HT-29 (cell line): ENCODE measurements at places on chromosomes 3 and 15. TPM values are rescaled to one million over a fixed set of nuclear protein-coding genes. Genes with fewer than 3 reads are reported as not detected.

DNA sequence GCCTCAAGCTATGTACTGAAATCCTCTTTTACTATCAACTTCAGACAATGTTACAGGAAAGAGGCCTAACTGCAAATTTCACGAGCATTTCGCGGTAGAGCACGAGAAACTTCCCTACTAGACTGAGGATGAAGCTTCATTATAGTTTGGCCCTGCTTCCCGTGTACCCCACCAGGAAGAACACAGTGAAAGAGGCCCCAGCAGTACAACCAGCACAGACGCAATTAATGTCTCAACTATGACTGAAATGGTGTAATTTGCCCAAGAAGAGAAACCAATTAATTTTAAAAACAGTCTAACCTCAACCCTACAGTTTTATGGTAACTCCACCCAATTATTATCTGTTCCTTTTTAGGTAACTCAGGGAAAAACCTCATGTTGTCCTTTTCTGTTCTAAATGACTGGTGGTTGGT, 12.1 kb downstream of the CHSY1 start:
- DNase-seq = no peak

Gene SEMA6D
- not detected in 2 replicates for total RNA-seq

Gene GREM1
- not detected in 2 replicates for total RNA-seq

GRCh38 chr3:178485756-178486155, 50.5 kb upstream of the KCNMB2 start:
- DNase-seq = no peak

Gene BNC1
- total RNA-seq = not detected in 2 replicates

Gene UBL7
- 45.1 and 57.1 TPM in 2 replicates for total RNA-seq

DNA sequence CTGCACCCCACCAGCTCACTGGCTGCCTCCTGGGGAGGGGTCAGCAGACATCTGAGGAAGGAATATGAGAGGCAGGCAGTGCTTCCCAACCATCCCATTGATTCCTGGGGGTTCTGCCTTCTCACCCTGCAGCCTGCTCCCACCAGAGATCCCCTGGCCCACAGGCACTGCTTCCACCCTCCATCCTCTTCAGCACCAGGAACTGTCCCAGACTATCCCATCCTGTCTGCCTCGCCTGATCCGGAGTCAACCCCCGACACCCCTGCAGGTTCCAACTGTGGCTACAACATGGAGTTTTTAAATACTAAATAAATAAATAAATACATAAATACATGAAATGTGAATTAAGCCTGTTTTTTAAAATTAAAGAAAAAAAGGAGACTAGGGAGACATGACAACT, 43.6 kb downstream of the CACNA2D2 start:
- no peak for DNase-seq

Gene ZNF621
- total RNA-seq = 5.7 and 5.9 TPM in 2 replicates

Gene THSD4
- total RNA-seq = 19.5 and 31.9 TPM in 2 replicates

DNA sequence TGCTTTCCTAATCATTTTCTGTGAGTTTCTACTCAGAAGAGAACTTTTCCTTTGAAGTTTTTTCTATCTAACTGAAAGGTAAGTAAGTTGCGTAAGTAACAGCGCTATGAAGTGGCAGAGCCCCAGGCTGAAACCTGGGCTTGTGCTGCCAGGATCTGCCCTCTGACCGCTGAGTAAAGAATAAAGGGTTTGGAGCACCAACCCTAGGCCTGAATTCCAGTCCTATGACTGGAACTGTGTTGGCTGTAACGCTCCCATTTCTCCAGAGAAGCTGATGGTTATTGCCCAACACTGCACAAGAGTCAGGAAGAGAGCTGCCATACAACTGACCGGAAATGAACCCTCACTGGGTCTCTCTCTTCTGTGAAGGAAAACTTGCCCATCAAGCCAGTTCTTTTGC, 87.0 kb downstream of the FOXB1 start:
- peak; percentile 61 for DNase-seq

- DNase-seq = no peak
Observed at GRCh38 chr3:146796078-146796477, 190.9 kb upstream of the PLSCR5 start.

GRCh38 chr15:67820992-67821783, 4.1 kb upstream of the SKOR1 start:
- DNase-seq = no peak

DNA sequence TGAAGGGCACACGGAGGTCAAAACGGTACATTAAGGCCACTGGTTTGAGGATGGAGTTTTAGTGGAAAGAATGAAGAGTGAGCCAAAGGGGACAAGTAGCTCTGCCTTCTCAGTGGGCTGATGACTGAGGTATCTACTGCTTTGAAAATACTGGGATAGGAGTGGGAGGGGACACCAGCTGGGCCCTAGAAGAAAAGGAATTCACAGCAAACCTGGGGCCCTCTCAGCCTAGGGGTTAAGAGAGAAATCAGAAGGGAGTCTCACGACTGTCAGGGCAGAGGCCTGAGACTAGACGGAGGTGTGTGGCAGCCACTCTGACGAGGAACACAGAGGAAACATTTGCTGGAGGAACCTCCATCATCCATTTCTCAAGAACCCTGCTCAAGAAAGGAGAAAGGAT, 75.1 kb downstream of the TNIK start:
- DNase-seq = no peak

- DNase-seq = no peak
Observed at GRCh38 chr3:65284546-65284945, 596.7 kb upstream of the ADAMTS9 start.

DNA sequence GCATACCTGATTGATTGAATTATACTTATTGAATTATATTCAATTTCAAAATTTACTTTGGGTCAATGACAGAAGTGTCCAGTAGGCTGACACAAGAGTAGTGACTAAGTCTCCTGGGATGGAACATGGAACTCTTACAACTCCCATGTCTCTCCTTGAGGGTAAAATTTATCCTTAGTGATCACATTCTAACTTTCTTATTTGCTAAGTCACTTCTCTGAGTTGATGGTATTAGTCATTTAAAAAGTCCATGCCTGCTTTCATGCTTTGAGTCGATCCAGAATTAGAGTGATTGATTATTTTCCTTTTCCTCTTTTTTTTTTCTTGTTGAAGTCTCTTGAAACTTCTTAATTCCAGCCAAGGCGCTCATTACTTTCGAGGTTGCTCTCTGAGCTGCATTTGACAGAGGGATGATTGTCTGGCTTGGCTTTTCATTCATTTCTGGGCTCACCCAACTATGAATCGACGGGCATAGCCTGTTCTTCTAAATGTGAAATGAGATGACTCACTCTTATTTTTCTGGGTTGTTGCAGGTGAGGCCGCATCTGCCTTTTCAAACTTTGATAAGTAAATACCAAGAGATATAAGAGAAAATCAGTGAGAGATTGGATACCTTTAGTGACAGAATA, 34.9 kb downstream of the LRRC3B start:
- no peak for DNase-seq

Gene ETFA
- 154 and 157 TPM in 2 replicates for total RNA-seq

DNA sequence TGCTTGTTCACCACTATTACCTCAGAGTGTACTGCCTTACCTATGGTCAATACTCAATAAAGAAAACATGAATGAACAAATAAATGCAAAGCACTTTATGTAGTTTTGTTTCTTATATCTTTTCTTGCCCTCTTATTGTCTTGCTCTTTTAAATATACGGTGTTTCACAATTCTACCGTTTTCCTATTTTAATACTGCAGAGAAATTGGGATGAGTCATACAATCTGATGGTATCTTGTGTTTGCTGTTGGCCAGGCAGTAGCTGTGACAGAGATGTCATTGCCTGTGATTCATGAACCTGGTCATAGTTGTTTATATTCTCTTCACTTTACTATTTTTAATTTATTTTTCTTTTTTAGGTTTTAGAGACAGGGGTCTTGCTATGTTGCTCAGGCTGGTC, 48.3 kb downstream of the SERP1 start:
- DNase-seq = peak; percentile 58

GRCh38 chr3:186381424-186382216, 19.6 kb upstream of the DGKG start:
- DNase-seq = peak; percentile 43

DNA sequence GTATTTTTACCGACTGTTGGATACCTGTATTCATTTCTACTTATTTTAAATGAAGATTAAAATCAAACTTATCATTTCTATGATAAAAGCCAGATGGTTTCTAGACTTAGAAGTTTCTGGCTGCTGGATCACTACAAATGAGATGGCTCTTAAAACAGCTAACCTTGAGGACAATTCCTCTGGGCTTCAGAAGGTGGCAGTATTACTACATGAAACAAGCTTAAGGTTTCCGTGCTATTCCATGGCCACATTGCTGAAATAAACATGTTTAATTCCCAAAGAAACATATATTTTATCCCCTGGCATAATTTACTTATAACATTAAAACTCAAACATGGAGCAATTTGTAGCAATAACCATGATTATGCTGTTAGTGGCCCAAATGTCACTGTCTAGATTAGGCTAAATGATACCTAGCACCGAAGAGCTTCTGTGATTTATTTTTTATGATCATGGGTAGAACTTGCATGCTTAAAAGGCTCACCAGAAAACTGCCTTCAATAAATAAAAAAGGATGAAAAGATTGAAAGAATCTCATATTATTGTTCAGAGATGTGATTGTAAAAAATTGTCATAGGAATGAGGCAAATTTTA, 204.0 kb upstream of the NANOGP8 start:
- DNase-seq = peak; percentile 78

GRCh38 chr3:178558637-178559036, 22.4 kb downstream of the KCNMB2 start:
- no peak for DNase-seq

GRCh38 chr3:65330072-65330471, 642.3 kb upstream of the ADAMTS9 start:
- no peak for DNase-seq

Gene HYAL3
- 8.3 and 12.7 TPM in 2 replicates for total RNA-seq

DNA sequence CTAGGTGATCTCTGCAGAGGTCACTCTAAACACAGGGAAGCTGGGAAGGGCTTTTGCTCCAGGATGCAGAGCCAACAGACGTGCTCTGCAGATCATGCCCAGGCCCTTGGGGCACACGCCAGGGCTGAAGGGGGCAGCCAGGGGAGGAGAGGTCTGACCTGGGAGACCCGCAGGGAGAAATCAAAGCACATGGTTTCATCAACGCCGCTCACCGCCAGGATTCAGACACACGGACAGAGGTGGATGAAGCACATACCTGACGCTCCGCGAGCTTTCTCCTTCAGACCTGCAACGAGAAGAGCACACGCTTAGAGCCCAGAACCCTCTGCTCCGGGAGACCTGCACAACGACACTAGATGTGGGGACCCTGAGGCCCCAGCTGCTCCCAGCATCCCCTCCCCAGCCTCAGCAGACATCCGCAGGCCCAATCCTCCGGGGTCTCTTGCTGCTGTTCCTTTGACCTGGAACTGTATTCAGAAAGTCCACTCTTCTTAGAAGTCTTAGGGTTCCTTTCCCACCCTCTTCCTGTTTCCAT, 90.7 kb upstream of the IQSEC1 start:
- no peak for DNase-seq

DNA sequence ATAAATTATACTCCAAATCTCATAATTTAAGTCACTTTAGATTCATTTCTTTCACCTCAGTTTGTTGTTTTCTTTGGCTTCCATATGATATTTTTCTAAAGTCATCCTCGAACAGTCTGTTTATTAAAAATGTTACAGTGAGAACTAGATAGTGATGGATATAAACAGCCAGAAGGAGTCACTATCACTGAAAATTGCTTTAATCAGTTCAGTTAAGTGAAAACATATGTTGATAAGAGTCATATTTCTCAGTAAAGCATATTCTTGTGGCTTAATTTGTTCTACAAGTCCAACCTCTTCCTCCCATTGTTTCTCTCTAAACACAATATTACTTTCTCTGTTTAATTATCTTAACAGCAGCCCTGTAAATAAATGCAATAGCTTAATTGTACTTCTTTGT, 427.5 kb upstream of the ALCAM start:
- DNase-seq = no peak

DNA sequence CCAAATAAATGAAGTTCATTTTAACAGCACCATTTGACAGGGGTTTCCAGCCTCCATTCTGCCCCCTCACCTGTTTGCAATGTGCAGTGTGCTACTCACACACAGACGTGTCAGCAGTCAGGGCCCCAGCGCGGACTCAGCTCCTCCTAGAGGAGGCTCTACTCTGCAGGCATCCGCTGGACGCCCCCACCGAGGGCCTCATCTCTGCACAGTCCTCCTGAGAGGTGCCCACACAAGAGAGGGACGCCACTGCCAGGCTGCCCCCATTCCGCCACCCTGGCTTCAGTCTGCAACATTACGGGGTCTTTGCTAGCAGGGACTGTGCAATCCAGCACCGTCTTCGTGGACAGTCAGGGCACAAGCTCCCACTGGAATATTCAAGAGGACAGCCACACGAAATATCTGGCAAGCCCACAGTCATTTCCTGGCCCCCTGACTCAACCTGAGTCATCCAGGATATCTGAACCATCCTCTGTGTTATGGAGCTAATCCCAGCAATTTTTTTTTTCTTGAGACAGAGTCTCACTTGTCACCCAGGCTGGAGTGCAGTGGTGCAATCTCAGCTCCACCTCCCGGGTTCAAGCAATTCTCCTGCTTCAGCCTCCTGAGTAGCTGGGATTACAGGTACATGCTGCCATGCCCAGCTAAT, 255.0 kb downstream of the OCA2 start:
- no peak for DNase-seq

DNA sequence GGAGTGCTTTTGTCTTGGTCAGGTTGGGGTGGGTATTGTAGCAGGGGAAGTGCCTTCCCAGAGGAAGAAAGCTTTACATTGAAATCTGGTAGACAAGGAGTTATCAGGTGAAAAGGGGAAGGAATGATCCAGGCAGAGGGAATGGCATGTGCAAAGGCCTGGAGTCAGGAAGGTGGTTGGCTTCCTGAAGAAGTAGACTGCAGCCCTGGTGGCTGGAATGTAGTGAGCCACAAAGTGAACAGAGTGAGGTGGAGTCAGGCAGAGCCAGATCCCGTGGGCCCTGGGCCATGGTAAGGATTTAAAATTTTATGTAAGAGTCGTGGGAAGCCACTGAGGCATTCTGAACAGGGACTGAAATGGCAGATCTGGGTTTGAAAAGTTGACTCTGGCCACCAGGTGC, 58.3 kb downstream of the RAB11A start:
- DNase-seq = peak; percentile 28

Gene DUSP7
- total RNA-seq = 15.7 and 18.5 TPM in 2 replicates

GRCh38 chr3:10351013-10351735, 30.3 kb upstream of the SEC13 start:
- peak; percentile 2 for DNase-seq

Gene VPS13C
- 7.7 and 12.7 TPM in 2 replicates for total RNA-seq

Gene PRRT3
- 0.65 and 0.89 TPM in 2 replicates for total RNA-seq

Gene NMD3
- 29.3 and 30.9 TPM in 2 replicates for total RNA-seq

Gene KLF15
- total RNA-seq = 8.2 and 12.8 TPM in 2 replicates
